NCI-H226 (cell line): ENCODE measurements at places on chromosomes 2 and 18.

- no peak for DNase-seq
These were observed 254.5 kb downstream of the DSEL start for GRCh38 chr18:67261931-67262552.

DNA sequence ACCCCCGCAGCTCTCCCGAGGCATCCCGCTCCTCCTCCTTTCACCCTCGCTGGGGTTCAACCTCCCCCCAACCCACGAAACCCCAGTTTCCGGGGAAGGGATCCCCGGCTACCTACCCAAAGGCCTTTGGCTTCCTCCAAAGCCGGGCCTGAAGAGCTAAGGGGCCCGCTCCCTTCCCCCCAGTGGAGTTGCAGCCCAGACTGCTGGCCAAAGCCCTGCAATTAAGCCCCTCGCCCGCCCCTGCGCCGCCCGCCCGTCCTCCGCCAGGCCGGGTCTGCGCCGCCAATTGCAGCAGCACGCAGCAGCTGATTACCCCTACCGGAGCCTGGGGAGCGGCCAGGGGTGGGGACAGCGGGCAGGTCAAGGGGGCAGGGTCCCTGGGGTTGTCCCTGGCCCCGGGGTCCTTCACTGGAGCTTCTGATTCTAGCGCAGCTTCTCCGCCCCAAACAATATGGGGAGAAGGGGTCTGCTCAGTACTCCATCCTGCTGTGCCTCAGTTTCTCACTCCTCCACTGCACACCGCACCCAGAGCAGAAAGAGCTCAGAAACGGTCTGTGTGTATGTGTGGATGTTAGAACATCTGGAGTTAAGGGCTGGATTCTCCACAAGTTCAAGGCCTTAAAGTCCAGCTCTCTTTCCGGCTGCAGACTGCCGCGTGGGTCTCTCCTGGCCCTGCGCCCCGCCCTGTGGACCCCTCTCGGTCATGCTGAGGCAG is 16.9 kb downstream of the WNT10A start:
- peak; percentile 19 for DNase-seq

GRCh38 chr2:85441864-85442263 is 23.4 kb downstream of the SH2D6 start:
- no peak for DNase-seq

DNA sequence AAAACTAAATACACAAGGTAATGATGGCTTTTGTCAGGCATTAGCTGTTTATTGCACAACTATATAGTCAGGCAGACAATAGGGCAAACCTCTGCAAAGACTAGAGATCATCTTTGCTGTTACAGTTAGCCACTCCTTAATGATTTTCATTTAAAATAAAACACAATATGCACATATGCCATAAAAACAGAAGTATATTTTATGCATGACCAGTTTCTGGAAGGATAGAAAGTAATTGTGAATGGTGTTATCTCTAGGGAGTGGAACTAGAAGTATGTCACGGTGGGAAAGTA is 102.0 kb downstream of the CHN1 start:
- DNase-seq = no peak

GRCh38 chr2:162037028-162037795 is 36.8 kb downstream of the DPP4 start:
- DNase-seq = no peak

DNA sequence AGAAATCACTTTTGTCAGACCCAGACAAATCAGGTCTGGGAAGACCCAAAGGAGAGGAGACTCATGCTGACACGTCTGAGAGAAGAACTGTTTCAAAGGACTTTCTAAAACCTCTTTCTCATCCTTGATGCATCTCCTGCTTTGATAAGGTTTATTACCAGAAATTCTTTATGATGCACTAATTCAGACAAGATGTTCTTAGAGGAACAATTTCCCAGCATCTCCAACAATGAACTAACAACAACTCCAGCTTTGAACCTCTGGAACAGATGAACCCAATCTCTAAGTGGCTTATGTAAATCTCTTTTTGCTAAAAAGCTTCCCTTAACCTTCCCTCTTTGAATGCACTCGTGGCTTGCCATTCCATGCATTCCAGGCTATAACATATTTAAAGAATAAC is 15.9 kb upstream of the SERPINB11 start:
- DNase-seq = no peak

DNA sequence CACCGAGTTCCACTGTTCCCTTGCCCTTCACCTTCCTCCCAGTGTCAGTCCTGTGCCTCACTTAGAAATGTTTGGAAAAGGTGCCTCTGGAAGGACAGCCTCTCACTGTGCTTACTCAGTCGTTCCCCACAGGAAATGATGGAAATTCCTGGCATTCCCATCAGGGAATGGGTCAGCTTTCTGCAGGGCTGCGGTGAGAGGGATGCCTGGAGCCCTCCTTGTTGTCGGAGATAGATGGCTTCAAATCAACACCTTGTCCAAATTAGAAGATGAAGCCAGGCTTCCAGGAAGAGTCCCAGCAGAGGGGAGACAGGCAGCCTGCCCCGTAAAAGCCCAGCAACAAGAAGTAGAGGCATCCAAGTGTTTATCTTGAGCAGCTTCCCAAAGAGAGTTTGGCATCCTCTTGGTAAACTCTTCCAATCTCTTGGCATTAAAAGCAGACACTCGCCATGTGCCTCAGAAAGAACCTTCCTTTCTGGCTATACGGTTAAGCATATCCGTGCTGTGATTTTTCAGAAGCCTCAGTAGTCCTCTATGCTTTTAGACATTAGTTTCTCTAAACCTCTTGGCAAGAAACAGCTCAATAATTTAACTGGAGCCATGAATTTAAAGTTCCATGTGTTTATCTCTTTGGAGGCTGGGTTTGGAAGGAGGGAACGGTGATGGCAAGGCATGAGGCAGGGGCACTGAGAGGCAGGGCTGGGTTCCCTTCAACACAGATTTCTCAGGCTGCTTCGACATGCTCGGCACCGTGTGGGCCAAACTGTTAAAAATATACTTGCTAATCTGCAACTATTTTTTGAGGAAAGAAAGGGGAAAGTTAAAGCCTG is 25.1 kb downstream of the COLEC12 start:
- DNase-seq = peak; percentile 97

DNA sequence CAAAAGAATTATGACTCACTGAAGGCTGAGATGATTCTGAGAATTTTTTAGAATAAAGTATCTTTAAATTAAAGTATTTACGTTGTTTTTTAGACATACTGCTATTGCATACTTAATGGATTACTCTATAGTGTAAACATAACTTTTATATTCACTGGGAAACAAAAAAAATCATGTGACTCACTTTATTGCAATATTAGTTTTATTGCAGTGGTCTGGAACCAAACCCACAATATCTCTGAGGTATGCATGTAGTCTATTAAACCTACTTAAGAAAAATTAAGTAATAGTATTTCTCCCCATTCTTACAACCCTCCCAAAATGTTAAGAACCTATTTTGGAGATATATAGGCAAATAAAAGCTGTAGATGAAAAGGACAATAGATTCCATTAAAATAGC is 142.9 kb upstream of the ZNF521 start:
- no peak for DNase-seq

DNA sequence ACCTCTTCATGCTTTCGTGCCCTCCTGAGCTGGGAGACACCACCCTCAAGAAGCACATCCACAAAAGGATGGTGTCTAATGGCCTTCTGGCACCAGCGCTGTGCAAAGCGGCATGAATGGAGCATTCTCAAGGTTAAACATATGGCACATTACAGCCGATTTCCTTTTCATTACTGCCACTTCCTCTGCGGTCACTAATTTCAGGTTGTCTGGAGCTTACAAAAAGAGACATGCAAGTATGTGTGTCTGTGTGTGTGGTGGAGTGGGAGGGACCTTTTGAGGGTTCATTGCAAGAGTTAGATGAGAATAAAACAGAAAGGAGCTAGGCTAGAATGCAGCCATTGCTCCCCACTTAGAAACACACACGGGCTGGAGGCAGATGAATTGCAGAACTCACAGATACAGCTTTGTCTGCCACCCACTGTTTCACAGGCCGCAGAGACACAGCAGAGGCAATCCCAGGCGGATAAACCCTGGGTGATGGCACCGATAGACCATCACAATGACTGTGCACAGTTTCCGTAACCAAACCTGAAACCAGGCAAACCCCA is 76.0 kb downstream of the TGIF1 start:
- no peak for DNase-seq

GRCh38 chr2:26245231-26245732 is 543 bp downstream of the HADHB start:
- peak; percentile 18 for DNase-seq

DNA sequence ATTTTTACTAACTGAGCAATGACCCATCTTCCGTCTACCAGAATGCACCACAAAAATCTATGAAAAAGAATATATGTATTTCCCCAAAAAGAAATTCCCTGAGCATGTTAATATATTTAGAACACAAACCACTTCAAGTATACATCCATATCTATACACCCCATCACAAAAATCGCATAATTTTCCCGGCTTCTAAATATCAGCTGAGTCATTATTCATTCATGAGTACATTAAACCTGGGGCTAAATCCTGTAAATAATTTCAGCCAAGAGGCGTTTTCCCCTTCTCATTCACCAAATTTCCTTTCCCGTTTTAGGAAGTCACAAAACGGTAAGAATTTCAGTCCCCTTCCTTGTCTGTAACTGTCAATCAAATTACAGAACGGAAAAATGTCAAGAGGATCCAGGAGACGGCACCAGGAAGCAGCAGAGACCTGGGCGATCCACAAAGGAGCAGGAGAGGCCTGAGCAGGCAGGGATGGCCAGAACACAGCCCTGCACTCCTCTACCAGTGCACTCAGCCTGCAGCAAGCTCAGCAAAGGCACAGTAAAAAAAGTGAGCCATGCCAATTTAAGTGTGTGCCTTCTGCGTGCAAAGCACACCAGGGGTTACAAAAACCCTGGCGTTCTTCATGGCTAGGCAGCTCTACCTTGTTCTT is 300.7 kb downstream of the TCF4 start:
- no peak for DNase-seq

GRCh38 chr2:232983669-232984140 is 29.4 kb downstream of the NGEF start:
- DNase-seq = no peak

DNA sequence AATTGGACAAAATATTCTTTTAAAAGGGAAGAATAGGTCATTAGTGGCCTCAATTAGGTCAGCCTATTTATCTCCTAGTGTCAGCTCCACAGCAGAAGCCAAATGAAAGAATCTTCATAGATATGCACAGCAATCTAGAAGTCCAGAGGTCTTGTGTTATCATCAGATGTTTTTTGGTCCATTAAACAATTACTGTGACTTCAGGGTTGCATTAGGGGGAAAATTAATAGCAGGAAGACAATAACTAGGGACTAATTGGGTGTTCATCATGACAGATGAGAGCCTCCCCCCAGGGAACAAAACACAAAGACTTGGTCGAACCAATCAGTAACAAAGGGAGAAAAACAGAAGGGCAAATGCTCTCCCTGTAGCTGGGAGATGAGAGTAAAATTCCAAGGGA is 264.7 kb downstream of the PTH2R start:
- no peak for DNase-seq

DNA sequence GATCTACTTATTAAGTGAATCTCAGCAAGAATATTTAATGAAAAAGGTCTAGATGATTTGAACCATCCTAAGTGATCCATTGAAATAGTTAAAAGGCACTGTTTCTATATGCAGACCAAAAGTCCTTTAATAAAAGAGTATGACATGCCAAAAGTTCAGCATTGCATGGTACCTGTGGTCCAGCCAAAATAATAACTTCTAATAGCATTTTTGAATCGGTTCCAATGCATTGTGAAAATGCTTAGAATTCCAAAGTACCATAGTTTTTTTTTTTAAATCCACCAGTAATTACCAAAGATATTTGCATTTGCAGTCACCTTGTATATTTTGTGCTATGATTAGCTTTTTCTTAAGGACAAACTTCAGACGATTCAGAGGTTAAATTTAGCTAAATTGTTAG is 79.9 kb downstream of the NYAP2 start:
- peak; percentile 27 for DNase-seq

GRCh38 chr2:240530181-240530580 is 27.6 kb downstream of the ANKMY1 start:
- DNase-seq = no peak

DNA sequence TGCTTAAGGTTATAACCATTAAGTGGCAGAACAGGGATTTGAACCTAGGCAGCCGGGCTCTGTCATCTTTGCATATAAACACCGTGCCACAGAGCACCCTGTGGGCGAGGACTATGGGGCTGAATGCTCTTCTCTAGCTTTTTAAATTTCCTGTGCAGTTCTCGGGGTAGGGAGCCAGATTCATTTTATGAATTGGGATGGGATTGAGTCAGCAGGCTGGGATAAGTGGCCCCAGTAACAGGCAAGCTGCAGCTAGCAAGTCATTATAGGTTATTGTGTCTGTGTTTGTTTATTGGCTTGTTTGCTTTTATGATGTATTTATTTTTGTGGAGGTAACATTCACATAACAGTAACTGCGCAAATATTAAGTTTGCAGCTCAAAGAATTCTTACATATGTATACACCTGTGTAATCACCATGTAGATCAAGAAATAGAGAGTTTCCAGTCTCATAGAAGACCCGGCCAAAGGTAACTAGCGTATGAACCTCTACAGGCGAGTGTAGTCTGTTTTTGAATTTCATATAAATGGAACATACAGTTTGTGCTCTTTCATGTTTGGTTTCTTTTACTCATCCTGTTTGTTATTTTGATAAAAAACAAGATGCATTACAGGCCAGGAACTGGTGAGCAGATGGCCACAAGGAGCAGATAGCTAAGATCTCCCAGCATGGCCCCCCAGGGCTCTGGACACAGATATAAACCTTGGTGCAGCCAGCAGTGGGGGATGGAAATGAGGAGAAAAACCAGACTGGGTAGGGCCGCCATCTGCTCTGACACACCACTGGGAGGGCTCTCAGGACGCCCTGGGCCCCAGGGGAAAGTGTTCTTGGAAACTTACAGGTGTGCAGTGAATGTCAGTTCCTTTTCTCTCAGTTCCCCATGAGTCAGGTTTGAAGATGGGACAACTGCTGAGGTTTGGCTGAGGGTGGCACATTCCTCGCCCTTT is 49.2 kb upstream of the GPR155 start:
- DNase-seq = no peak

GRCh38 chr2:238162251-238162845 is 3.6 kb downstream of the ERFE start:
- DNase-seq = no peak

DNA sequence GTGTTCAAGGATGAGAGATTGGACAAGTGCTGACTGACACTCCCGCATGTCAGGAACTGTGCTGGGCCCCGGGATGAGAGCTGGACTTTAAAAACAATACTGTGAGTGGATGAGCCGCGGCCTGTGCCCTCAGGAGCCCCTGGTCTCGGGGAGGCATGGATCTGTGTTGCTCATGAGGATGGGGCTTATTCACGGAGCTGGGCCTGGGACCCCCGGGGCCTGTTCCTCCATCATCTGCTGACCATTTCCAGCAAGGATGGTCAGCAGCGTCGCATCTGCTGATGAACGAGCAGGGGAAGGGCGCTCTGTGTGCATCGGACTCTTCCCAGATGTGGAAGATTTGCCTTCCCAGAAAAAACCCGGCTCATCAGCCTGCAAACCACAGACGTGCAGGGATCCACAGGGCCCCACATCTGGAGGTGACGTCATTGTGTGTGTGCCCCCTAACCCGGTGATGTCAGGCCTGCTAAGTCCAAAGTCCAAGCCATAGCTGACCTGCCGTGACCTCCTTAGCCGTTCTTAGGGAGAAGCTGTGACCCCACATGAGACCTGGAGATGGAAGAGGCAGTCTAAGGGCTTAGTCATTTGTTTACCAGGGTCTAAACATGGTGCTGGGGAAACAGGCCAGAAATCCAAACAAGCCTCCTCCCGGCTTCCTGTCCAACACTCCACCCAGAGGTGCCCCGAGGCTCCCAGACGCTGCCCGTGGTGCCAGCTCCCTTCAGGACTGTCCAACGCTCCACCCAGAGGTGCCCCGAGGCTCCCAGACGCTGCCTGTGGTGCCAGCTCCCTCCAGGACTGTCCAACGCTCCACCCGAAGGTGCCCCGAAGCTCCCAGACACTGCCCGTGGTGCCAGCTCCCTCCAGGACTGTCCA is 143.9 kb downstream of the PXDN start:
- peak; percentile 14 for DNase-seq
